ENCODE measurements at places on chromosomes 5 and 9.
A peak's percentile ranks its signal among the peaks of the same experiment; 100 is the strongest.

- peak; percentile 9 for DNase-seq
Measured at GRCh38 chr9:72315089-72315509, 49.9 kb downstream of the ZFAND5 start.

DNA sequence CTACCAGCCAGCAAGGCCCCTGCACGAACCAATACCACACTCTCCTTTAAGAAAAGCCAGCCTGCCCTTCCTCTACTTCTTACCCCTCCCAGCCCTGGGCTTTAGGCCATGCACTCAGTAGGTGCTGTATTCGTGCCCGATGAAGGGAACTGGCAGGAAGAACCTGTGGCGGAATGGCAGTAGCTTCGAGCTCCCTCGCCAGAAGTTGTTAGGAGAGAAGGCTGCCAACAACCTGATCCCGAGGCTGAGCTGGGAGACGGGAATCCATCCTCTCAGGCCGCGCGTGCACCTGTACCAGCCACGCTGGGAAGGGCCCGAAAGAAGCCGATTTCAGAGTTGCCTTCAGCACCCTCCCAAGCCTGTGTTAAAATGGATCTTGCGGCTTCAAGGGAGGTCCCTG, 45.3 kb upstream of the AKNA start:
- no peak for DNase-seq

GRCh38 chr5:149434162-149435014, 55.3 kb upstream of the IL17B start:
- DNase-seq = peak; percentile 81

DNA sequence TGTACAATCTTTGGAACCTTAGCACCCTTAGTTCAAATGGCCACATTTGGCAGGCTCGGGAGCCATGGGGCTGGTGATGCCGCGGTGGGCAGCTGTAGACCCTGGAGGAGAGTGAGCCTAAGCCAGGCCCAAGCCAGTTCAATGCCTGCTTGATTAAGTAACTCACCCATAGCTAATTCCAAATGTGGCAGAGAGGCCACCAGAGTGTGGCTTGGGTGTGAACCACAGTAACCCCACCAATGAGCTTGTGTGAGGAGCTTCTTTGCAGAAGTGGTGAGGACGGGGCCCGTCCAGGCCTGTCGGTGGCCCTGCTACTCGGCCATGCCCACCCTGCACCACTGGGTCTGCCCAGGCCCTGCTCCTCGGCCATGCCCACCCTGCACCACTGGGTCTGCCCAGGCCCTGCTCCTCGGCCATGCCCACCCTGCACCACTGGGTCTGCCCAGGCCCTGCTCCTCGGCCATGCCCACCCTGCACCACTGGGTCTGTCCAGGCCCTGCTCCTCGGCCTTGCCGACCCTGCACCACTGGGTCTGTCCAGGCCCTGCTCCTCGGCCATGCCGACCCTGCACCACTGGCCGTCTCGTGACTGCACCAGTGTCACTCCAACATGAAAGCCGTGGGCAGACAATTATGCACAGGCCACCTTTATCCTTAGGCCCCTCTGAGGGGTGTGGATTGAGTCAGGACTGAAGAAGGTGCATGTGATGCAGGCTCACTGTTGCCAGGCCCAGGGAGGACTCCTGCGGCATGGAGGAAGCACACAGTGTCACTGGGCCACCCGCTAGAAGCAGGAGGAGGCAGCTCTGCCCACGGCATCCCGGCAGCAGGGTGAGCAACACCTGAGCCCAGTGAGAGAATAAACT, 75.4 kb downstream of the MRPL36 start:
- no peak for DNase-seq

- DNase-seq = no peak
Measured at GRCh38 chr9:33976414-33976813, 72.3 kb downstream of the UBAP2 start.

GRCh38 chr5:51843893-51844292, 460.6 kb downstream of the ISL1 start:
- DNase-seq = no peak
